RWPE1 (cell line): ENCODE measurements at places on chromosomes 1 and 21.

GRCh38 chr1:31939484-31940329 is 1.5 kb upstream of the PTP4A2 start:
- DNase-seq, result peak; percentile 83

DNA sequence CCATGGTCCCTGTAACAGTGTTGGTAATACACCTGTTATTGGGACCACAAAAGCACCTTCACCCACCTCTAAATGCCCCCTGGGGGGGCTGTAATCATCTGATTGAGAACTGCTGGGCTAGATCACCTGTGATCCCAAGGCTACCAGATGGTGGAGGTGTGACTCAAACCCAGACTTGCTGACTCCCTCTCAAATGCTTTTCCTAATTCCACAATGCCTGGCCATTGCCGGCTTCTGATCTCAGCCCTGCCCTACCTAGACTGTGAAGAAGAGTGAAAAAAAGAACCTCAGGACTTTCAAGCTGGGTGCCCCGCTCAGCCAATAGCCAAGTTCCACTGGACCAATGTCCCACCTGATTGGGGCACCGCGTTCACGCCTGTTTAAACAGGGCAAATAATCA is 9.6 kb downstream of the TMEM9 start:
- no peak for DNase-seq

DNA sequence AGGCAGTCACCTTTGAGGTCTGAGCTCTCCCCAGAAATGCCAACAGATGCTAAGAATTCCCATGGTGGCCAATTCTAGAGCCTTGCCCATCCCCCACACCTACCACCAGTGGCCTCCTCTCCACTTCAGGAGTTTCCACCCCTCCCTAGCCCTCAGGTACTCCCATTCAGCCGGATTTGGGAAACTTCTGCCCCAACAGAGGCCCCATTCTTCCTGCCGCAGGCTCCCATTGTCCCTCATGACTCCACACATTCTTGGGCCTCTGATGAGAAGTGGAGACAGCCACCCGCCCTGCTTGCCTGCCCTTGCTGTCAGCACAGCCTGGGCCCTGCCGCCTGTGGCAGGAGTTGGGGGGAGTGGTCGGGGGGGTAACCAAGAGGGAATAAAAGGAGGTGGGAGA is 4.6 kb downstream of the BLACAT1 start:
- DNase-seq, result no peak

- DNase-seq, result no peak
Observed at GRCh38 chr1:164930241-164930640, 371.3 kb downstream of the PBX1 start.

DNA sequence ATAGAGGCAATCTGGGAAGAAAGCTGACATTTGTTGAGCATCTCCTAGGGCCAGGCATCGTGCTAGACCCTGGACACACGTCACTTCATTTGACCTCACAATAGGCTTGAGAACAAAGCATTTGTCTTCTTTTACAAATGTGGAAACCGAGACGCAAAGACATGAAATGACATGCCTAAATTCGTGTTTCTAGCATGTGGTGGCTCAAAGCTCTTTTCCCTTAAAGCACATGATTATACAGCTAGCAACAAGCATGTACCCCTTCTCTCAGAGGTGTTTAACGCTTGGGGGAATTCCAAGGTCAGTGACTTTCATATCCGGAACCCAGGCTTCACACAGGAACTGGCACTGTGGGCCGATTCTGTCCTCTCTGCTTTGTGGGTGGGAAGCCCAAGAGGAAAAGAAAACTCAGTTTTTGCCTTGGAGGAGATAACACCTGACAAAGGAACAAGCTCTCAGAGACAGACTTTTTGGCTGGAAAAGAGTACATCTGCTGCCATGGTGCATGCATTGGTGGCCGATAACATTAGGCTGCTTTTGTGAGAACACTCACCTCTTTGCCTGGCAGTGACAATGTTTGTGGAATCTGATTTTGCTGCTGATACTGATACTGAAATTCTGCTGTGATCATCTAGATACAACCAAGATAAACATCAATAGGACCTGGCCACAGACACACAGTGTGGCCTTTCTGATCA is 15.4 kb upstream of the CD2 start:
- DNase-seq, result no peak

DNA sequence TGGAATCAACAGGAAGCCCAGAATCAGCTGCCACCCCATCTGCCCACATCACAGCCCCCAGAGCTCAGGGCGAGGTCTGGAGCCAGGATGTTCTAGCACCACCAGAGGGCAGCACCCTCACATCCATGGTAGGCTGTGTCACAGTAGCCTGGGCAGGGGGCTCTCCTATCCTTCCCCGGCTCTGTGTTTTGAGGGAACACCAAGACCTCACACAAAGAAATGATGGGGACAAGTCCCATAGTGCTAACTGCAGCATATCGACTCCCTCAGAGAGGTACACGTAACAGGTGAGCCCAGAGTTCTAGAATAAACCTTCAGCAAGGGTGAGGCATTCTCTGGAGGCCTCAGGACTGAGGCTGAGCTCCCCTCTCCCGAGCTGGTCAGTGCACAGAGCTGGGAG is 2.3 kb upstream of the KCNC4 start:
- peak; percentile 68 for DNase-seq

DNA sequence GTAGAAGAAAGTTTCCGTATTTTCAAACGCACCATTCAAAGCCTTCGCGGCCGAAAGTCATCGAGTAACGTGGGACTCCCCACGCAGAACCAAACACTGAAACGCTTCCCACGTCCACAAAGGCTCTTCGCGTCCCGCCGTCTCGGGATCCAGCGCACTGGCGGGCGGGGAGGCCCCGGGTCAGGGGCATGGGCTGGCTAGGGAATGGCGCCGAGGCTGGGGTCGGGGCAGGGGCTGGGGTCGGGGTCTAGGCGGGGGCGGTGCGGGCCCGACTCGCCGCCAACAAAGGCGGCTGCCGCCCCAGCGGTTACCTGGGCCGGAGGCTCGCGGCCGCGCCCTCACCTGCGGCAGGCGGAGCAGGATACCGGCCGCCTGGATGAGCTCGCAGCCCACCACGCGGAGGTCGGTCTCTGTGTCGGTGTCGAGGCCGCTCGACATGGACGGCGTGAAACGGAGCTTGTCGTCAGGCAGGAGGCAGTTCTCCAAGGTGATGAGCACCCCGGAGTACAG is 403 bp downstream of the CCNL2 start:
- no peak for DNase-seq

DNA sequence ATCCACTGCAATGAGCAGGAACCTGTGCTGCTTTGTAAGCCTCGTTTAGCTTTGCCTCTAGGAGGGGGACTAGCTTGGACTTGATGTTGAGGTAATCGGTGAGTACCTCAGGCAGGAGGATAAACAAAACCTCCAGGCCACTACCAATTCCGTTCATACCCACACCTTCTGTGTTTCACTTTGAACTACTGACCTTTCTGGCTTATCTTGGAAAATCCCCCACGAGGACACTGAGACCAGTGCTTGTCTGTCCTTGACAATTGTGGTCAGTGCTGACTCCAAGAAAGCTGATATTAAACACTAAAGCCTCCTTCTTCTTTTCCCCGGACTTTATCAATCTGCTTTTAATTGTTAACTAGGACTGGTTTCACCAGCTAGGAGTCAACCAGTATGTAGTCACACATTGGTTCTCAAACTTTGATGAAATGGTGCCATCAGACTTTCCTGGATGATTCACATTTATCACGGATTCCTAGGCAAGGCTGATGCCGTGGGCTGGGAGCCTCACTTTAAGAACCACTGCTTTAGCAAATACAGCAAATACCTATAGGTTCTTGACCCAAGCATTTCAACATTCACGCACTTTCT is 52.7 kb downstream of the TGFB2 start:
- peak; percentile 39 for DNase-seq
